ENCODE measurements at places on chromosomes 1 and 21.
A peak's percentile ranks its signal among the peaks of the same experiment; 100 is the strongest.

- DNase-seq, result no peak
Measured at GRCh38 chr1:226233293-226233692, 9.8 kb downstream of the MIXL1 start.

- no peak for DNase-seq
Measured at GRCh38 chr1:156249593-156249992, 1.7 kb upstream of the PAQR6 start.

DNA sequence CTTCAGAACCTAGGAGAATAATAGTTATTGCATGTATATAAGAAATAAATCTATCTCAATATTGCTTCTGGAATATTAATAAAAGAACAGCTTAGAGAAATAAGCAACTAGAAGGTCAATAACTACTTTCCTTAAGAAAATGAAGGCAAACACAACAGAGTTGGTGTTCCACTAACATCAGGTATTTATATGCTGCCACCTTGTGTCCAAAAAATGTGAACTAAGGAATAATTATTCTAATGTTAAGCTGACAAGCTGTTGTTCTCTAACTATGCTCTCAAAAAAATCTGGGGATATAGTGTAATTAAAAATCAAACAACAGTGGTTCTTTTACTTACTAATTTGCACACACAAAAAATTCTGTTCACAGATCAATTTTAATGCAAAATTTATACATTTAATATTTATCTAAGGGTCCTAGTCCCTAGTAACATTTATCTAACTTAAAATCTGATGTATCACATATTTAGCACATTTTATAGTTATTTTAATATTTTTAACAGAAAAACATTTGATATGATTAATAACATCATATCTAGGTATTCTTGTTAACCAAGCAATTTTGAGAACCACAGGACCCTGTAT is 39.6 kb downstream of the UCHL5 start:
- DNase-seq, result peak; percentile 58

DNA sequence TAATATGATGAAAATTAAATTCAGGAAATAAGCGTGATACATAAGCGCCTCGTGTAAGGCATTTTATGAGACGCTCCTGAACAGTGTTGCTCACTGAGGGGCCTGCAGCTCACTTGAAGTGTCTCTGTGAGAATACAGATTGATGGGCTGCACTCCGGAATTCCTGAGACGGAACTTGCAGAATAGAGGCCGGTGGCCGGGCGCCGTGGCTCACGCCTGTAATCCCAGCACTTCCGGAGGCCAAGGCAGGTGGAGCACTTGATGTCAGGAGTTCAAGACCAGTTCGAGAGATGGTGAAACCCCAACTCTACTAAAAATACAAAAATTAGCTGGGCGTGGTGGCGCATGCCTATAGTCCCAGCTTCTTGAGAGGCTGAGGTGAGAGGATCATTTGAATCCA is 49.5 kb upstream of the HNRNPU start:
- no peak for DNase-seq

DNA sequence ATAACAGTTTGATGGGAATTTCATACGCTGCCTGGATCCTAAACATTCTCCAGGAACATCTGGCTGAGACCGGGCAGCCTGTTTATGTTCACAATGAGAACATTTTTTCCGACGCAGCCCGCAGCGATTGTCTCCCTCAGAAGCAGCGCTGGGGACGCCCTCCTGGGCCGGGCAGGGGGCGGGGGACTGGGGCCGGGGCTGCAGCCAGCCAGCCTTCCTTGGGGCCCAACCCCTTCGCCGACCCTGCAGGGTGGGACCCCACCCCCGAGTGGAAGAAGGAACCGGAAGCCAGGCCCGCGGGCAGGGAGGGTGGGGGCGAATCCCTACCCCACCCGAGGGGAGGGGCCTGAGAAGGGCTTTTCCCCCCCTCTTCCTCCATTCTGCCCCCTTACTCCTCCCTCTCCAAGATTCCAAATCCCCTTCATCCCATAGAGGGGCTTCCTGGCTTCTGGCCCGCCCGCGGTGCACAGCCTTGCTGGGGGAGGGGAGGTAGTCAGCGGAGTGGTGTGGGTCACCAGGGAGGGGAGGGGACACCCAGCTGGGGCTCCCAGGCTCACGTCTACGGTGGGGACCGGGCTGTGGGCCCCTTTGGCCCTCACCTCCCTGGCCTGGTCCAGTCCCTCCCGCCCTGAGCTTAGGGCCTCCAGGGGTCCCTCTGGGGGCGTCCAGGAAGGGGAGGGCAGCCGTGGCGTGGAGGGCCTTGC is 60.6 kb downstream of the WNT9A start:
- no peak for DNase-seq

DNA sequence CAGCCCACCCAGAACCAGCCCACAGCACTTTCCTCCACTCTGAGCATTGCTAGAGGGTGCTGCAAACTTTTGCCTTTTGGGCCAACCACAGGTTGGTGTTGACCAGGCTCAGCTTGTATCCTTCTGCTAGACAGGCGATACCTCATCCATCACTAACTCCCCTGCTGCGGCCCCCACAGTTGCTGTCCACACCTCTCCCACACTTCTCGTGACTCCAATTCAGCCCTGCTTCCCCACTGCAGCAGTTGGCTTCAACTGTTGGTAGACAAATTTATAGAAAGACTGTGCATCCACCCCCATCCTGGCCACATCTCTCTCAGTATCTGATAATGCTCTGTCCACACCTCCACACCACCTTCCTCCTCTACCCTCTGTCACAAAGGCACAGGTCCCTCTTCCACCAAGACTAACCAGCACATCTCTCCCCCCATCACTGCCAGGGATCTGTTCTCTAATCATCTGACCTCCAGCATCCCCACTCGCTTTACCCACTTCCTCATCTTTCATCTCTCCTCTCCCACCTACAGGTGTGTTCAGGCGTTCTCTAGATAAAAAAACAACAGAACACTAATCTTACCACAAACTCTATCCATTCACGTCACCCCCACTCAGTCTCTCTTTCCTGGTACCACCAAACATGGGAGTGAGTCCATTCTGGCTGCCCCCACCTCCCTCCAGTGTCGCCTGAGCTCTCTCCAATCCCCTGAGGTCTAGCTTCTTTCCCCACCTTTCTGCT is 15.8 kb upstream of the SLC25A44 start:
- DNase-seq, result no peak

- DNase-seq, result no peak
Measured at GRCh38 chr1:236514703-236515442, 8.9 kb upstream of the LGALS8 start.

DNA sequence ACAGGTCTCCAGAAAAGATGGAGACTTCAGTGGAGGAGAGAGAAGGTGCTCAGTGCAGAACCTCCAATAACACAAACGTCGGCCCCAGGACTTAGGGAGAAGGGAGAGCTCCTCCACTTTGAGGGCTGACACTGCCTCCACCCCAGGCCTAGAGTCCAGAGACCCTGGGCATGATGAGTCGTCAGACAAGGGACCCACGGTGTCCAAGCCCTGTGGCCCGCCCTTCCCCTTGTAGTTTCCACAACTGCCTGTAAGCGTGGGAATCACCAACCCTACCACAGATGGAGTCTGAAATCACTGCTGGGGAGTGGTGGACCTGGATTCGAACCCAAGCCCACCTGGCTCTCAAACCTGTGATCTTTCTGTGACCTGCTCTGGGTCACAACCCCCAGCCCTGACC is 281.1 kb downstream of the NPHP4 start:
- DNase-seq, result no peak

- no peak for DNase-seq
Measured at GRCh38 chr1:71276466-71276865, 195.6 kb upstream of the ZRANB2 start.

DNA sequence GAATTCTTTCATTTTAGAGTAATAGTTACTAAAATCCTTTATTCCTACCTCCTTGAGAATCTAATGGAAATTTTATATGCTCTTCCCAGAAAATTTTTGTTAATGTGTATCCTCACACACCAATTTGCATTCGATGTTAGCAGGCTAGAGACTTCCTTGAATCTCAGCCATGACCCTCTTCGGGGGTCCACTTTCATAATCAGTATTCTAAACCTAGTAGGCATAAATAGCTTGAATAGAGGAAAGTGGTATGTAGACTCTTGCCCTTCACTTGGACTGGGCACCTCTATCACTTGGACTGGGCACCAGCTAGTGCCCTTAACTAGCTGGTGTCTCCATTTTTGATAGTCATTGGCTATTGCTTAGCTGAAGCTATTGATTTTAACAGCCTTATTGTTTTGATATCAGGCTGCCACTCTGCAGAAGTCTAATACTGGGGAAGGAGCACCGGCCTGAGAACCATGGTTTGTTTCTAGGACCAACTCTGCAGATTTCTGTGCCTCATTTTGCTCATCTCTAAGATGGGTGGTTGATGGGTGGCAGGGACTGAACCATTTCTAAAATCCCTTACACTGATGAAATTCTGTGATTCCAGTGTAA is 42.8 kb downstream of the MRPL39 start:
- DNase-seq, result no peak

GRCh38 chr1:27306892-27307761 is 14.8 kb upstream of the TMEM222 start:
- DNase-seq, result no peak

GRCh38 chr1:110783292-110783918 is 89.5 kb upstream of the CD53 start:
- peak; percentile 56 for DNase-seq

DNA sequence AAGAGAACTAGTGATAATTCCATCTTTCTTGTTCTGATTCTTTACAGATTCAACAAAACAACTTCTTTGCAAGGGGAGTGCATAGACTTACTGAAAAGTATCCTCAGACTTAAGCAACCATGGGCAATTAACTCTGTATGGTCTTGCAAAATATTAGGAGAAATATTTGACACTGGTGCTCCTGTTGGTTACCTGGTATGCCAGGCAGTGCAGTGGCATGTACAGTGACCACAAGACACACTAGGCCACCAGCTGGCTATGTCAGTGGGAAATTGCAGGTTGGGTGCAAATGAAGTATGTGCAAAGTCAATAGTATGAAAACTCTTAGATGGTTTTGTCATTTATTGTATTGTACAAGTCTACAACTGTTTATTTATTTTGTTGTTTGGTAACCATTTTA is 34.5 kb downstream of the EPS15 start:
- DNase-seq, result no peak

DNA sequence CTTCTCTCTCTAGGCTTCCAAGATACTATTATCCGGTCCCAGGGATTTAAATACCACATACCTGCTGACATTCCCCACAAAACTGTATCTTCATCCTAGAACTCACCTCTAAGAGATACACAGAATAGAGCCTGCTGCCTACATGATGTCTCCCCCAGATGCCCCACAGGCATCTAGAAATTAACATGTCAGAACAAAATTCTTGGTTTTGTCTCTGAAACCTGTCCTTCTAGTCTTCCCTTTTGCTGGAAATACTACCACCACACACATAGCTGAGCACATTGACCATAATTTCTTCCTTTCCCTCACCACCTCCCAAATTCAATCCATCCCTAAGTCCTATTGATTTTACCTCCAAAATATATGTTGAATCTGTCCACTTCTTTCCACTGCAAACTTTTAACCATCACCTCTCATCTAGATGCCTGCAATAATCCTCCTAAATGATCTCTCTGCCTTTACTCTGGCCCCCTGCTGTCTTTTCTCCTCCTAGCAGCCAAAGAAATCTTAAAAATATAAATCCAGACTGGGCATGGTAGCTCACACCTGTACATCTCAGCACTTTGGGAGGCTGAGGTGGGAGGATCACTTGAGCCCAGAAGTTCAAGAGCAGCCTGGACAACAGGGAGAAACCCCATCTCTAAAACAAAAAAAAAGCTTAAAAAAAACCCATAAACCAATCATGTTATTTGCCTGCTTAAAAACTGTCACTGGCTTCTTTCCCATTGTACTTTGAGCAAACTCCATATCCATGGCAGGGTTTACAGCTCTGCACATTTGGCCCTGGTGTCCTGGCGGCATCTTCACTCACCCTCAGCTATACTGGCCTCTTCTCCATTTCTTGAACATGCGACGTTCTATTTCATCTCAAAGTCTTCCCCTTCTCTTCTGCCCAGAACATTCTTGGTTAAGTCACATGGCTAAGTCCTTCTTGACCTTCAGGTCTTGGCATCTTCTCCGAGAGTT is 6.2 kb upstream of the FAM76A start:
- no peak for DNase-seq

- no peak for DNase-seq
Measured at GRCh38 chr1:201312298-201312697, 29.0 kb downstream of the PKP1 start.

DNA sequence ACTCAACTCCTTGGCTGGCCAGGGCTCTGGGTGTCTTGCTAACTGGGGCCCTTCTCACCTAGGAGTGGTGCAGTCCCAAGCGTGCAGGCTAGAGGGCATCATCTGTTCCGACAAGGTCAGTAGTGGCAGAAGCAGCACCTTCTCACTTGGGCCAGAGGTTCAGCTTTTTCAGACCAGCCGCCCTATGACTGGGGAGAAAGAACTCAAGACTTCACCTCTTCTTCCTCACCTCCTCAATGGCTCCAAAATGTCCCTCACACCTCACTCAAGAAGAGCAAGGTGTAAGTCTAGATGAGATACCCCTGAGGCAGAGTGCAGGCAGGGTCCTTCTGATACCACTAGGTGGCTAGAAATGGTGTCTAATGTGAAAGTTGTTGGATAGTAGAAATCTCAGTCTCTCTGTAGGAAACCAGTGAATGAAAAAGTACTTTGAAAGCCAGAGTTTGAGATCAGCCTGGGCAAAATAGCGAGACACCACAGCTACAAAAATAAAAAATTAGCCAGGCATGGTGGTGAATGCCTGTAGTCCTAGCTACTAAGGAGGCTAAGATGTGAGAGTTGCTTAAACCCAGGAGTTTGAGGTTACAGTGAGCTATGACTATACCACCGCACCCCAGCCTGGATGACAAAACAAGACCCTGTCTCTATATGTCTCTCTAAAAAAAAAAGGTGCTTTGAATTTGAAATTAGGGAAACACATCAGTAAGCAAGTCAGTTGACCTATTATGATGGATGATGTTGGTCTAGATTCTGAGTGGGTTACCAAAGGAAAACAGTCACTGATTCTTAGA is 8.6 kb upstream of the IL20 start:
- no peak for DNase-seq

GRCh38 chr1:246427611-246428010 is 79.5 kb downstream of the SMYD3 start:
- DNase-seq, result no peak

GRCh38 chr1:181112071-181112929 is 23.8 kb downstream of the IER5 start:
- peak; percentile 89 for DNase-seq

DNA sequence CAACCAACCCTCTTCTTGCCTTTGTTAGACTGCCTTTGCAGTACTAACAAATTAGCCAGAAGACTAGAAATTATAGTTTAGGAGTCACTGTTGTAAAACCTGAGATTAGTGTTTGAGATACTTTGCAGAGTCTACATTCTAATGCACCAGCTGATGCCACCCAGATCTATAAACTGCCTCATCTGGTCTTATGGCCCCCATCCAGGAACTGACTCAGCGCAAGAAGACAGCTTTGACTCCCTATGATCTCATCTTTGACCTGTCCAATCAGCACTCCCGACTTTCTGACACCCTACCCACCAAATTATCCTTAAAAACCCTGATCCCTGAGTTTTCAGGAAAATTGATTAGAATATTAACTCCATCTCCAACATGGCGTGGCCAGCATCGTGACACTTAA is 334.6 kb downstream of the RGS7 start:
- no peak for DNase-seq

GRCh38 chr1:63674865-63675419 is 81.7 kb downstream of the PGM1 start:
- no peak for DNase-seq
